Neural crest cell (in vitro differentiated cells): ENCODE measurements at places on chromosomes 12 and 14. TPM values are rescaled to one million over a fixed set of nuclear protein-coding genes. Genes with fewer than 3 reads are reported as not detected.

DNA sequence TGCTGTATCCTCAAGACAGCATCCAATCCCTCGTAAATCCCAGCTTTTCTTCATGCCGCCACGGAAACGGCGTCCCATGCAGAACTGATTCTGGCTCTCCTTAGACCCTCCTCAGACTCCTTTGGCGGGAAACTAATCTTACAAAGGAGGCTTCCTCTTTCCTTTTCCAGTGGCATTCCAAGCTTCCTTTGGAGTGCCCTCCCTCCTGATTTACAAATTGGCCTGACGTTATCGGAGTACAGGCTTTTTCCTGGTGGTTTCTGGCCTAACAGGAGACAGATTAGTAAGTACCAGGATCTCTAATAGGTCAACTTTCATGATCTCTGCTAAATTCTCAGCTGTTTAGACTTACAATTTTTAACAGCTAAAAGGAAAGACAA is 1.3 kb upstream of the ZDHHC17 start:
- no peak for DNase-seq

GRCh38 chr12:3496957-3497356 is 6.0 kb downstream of the PRMT8 start:
- no peak for DNase-seq

DNA sequence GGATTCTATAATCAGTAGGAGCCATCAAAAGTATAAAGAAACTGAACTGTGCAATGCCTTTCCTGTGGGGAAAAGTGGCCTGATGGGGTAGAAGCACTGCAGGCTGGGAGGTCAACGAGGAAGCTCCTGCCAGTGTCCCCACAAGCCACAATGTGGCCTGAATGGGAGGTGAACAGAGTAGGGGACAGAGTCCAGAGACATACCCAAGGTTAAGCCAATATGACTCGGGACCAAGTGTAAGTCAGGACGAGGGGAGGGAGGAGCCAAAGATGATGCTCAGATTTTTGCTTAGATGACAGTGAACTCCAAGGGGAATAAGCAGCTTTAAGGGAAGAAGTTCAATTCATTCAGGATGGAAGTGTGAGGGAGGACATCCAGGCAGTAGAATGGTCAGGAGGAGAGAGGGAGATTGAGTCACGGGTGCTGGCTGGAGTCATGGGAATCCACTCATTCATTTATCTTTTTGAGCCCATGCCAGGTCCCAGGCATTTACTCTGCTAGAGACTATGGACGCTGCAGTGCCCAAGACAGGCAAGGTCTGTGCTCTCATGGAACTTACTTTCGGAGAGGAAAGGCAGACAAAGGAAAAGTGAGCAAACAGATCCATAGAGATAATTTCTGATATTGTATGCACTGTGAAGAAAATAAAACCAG is 29.1 kb downstream of the DPF3 start:
- no peak for DNase-seq

- no peak for DNase-seq
Observed at GRCh38 chr14:94338023-94338422, 14.9 kb upstream of the SERPINA6 start.

- no peak for DNase-seq
Observed at GRCh38 chr12:19206493-19207077, 77.1 kb downstream of the PLEKHA5 start.

- DNase-seq, result no peak
Observed at GRCh38 chr14:74135426-74135825, 50.7 kb downstream of the LIN52 start.

GRCh38 chr12:26767865-26768264 is 65.1 kb downstream of the ITPR2 start:
- no peak for DNase-seq

GRCh38 chr12:94415066-94415465 is 44.6 kb downstream of the CEP83 start:
- no peak for DNase-seq

GRCh38 chr12:81800298-81801148 is 41.4 kb upstream of the PPFIA2 start:
- DNase-seq, result no peak

DNA sequence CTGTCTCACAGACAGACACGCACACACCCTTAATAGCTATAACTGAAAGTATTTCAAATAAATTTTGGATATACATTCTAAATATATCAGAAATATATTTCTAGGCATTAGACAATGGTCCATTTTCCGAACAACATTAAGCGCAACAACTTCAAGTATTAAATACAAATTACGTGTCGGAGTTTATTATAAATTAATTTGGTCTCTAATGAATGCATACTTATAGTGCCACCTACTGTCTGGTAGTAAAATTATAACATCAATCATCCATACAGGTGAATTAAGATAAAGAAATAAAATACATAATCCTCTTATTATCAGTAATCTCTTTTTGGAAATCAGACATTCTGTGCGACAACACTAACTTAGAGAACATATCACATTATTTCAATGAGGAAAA is 27.2 kb upstream of the CMAS start:
- DNase-seq, result no peak

- DNase-seq, result no peak
Observed at GRCh38 chr14:88849716-88850115, 25.3 kb downstream of the TTC8 start.

- no peak for DNase-seq
Observed at GRCh38 chr12:19528750-19529149, 89.5 kb downstream of the AEBP2 start.

GRCh38 chr14:73935666-73936065 is 14.2 kb downstream of the FAM161B start:
- no peak for DNase-seq

Gene HNRNPA1
- total RNA-seq, result 3,205 and 3,261 TPM in 2 replicates

Gene INHBC
- 0.14 TPM in 1 of 2 replicates, not detected in the other for total RNA-seq

Gene CRIP1
- 3.2 and 4.8 TPM in 2 replicates for total RNA-seq

Gene SPATS2
- 45.2 and 45.7 TPM in 2 replicates for total RNA-seq

Gene CPSF2
- total RNA-seq, result 81.7 and 91.1 TPM in 2 replicates

Gene CISTR
- 0.61 TPM in 1 of 2 replicates, not detected in the other for total RNA-seq

Gene RNASE1
- 6.4 and 9.7 TPM in 2 replicates for total RNA-seq

Gene GLT8D2
- total RNA-seq, result 1.5 and 1.9 TPM in 2 replicates

Gene AQP2
- total RNA-seq, result not detected in 2 replicates

Gene CPM
- total RNA-seq, result not detected in 2 replicates

Gene LMO3
- 26.5 and 34.1 TPM in 2 replicates for total RNA-seq
